ENCODE measurements at places on chromosomes 13 and 19.

- DNase-seq: no peak
Observed at GRCh38 chr19:30011051-30011578, 69.1 kb downstream of the URI1 start.

- no peak for DNase-seq
Observed at GRCh38 chr19:28349604-28350003, 863.3 kb downstream of the UQCRFS1 start.

DNA sequence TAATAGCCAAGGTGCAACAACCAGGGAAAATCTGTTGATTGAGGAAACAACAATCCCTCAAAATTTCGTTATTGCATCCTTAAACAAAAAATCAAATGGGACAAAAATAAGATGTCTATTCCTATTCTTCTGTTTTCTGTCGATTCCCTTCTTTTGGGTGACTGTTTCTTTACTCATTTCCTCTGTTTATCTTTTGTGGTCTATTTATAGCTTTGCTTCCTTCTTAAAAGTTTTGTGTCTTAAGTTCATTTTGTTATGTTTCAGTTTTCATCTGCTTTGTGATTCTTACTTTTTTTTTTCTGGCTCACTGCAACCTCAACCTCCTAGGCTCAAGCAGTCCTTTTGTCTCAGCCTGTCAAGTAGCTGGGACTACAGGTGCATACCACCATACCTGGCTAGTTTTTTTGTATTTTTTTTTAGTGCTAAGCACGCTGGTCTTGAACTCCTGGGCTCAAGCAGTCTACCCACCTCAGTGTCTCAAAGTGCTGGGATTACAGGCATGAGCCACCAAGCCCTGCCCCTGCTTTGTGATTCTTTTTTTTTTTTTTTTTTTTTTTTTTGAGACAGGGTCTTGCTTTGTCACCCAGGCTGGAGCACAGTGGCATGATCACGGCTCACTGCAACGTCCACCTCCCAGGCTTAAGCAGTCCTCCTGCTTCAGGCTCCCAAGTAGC, 10.4 kb downstream of the ZNF146 start:
- DNase-seq: no peak

GRCh38 chr19:17236811-17237543, 8.7 kb downstream of the NR2F6 start:
- no peak for DNase-seq

DNA sequence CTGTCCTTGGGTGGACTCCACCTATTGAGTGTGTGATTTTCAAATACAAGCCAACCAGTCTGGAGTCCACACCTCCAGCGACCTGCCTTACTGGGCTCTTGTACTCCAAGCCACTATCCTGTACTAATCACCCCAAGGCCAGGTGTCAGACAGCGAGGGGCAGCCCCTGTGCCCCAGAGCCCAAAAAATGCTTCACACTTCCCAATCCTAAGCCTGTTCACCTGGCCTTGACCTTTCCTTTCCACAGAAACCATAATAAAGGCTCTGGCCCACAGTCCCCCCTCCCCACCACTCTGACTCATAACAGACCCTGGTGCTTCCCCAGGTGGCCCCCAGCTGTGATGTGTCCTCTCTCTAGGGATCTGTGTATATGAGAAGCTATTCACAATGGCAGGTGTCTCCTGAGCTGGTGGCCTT, 3.9 kb downstream of the CD209 start:
- DNase-seq: no peak

DNA sequence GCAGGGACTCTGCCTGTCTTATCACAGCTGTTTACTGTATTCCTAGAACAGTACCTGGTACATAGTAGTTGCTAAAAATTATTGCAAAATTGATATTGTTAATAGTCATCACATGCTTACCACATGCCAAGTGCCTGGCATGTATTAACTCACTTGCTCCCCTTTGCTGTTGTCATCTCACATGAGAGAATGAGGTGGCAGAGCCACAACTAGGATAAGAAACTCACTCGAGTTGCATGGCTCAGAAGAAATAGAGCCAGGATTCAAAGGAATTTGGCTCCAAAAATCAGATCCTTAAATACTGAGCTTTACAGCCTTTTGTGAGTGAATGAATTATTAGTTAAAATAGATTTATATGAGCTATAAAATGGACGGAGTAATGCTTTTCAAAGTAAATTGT, 42.6 kb downstream of the B3GLCT start:
- no peak for DNase-seq

DNA sequence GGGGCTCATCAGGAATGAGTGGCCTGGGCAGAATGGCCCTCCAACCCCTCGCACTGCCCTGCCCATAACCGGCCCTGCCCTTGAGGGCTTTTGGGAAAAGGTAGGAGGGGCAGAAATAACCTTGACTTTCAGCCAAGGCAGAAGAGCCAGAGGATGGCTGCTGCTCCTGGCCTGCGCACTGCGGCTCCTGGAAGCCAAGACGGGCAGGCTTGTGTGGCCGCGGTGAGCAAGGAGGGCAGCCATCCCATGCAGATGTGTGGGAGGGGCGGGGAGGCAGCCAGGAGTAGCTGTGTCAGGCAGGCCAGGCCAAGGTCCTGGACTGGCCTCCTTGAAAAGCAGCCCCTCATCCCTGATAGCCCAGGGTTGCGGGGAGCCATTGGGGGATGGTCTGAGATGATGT, 57.6 kb upstream of the URI1 start:
- no peak for DNase-seq

- no peak for DNase-seq
Observed at GRCh38 chr19:53951436-53951835, 11.3 kb upstream of the CACNG8 start.

GRCh38 chr19:35508129-35508528, 5.3 kb downstream of the DMKN start:
- DNase-seq: no peak

GRCh38 chr13:43495732-43496131, 291.0 kb downstream of the ENOX1 start:
- no peak for DNase-seq

- no peak for DNase-seq
Observed at GRCh38 chr13:112755331-112755730, 65.5 kb downstream of the ATP11A start.

DNA sequence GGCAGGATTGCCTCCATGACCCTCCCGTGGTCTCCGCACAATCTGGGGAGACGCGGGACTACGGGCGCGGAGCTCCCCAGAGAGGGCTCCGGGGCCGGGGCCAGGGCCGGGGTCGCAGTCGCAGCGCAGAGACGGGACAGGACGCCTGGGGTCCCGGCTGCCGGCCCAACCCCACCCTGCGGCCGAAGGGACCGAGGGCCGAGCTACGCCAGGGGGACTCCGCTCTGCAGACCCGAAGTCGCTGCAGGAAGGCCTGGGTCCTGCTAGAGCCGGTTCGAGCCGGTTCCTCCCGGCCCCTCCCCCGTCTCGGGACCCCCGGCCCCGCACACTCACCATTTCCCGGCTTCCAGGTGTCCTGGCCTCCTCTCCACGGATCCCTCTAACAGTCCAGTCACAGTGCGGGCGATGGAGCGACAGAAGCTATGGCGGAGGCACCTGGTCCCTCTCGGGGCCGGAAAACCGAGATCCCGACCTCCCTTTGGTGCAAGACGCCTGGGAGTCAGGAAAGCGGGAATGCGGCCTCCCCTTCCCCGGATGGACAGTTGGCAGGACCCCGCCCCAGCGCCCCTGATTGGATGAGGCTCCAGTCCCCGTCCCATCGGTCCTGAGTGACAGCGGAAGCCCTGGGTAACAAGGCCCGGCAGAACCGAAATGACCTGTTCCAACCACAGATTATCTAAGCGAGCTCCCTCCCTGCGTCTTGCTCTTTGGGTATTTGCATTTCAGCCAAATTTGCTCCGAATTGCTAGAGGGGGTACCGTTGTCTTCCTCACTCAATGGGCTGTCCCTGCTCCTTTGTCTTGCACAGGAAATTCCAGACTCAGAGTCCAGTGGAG, at the start of gene ZNF625:
Gene ZNF625, minus strand, starts transcription at position 512 of the 836 bp plus-strand sequence. Its CDS starts 176 bp downstream, at position 336.
- no peak for DNase-seq

DNA sequence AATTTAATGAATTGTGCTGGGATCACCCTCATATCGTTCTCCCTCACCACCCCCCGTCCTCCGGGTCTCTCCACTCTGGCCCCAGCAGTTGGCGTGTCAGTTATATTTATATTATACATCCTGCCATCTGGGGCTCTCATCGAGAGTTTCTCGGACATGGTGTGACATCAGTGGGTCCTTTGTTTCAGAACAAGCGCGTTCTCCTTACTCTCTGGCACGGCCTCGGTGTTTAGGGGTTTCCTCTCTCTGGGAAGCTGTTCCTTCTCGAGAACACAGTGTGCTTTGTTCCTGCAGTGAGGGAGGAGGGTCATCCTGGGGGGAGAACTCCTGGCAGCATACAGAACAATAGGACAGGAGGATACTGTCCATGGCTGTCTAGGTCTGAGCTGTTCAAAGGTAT, 9.8 kb upstream of the MCF2L start:
- no peak for DNase-seq

GRCh38 chr13:68168448-68168847, 938.3 kb upstream of the PCDH9 start:
- no peak for DNase-seq

- no peak for DNase-seq
Observed at GRCh38 chr13:106220211-106220610, 315.3 kb downstream of the EFNB2 start.

- DNase-seq: no peak
Observed at GRCh38 chr19:4326215-4326836, 12.3 kb downstream of the STAP2 start.

GRCh38 chr19:55460670-55461258, 678 bp downstream of the ISOC2 start:
- no peak for DNase-seq

DNA sequence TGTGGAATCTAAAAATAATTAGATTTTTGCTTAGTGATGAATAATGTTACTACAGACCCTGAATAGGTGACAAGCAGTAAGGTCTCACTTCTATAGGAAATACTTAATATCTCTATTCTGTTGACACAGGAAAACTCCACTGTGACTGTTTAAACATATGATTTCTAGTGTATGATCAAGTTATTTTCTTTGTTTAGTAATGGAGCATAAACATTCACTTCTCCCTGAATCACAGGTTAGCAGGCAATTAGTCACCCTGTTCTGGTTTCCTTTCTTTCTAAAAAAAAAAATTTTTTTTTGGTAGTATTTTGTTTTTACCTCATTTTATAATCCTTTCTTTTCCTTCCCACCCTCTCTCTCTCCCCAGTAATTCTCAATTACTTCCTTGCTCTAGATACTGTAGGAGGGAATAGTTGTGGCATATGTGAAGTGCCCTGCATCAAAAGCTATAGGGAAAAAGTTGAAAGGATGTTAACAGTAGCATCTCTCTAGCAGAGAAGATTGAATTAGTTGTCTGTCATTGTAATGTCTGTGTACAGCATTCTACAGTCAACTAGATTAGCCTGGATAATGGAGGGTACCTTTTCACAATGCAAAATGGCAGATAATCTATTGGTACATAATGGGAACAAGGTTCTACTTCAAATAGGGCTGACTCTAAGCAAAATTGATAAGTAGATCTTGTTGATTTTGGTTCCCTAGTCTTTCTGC, 3.5 kb downstream of the HS6ST3 start:
- DNase-seq: no peak

GRCh38 chr19:13604902-13605586, 98.8 kb upstream of the CACNA1A start:
- DNase-seq: no peak

GRCh38 chr19:38506723-38507550, 73.4 kb downstream of the RYR1 start:
- peak; percentile 73 for DNase-seq

DNA sequence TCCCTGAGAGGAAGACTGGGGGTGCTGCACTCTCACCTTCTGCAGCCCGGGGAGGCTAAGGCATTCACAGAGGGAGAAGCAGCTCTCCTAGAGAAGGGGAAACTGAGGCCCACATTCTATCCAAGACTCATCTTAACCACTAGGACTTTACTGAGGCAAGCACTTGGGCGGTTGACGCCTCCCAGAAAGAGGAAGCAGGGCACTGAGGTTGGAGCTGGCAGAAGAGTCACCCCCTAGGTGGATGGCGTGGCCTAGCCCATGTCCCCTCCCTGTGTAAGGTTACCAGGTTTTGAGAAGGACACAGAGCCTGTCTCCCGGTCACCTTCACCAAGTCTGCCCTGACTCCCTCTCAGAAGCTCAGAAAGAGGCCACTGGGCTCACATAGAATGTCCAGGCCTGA, 2.7 kb downstream of the S1PR2 start:
- DNase-seq: no peak

DNA sequence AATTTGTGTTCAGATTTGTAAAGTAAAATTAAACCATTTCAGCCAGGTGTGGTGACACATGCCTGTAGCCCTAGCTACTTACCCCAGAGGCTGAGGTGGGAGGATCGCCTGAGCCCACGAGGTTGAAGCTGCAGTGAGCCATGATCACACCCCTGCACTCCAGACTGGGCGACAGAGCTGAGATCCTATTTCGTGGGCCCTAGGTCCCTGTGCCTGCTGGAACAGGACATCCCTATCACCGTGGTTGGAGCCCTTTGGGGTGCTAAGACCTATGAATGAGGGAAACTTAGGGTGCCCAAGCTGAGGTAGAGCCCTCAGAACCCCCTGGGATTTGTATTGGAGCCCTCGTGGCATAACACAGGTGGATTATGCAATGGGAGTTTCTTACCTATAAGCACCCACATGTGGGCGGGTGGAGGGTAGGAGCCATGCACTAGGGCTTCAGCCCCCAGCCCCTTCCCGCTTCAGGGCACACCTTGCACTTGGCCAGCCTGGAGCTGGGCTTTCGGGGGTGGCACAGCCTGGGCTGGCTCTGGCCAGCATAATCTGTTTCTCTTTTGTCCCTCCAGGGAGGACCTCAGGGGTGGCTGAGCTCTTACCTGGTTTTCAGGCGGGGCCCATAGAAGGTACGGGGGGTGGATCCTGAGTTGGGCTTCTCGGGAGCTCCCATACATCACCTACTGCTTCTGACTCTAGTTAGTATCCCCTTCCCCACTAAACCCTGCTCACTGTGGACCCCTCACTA, 7.2 kb upstream of the USF2 start:
- no peak for DNase-seq

GRCh38 chr13:45242070-45242469, 41.2 kb upstream of the KCTD4 start:
- DNase-seq: no peak

GRCh38 chr19:46471116-46471733, at the start of gene PNMA8A:
Gene PNMA8A (minus strand): TSS chr19:46471563. CDS start chr19:46471035, 528 bp downstream.
- no peak for DNase-seq

- DNase-seq: no peak
Observed at GRCh38 chr19:33872445-33873320, 76.0 kb downstream of the KCTD15 start.

DNA sequence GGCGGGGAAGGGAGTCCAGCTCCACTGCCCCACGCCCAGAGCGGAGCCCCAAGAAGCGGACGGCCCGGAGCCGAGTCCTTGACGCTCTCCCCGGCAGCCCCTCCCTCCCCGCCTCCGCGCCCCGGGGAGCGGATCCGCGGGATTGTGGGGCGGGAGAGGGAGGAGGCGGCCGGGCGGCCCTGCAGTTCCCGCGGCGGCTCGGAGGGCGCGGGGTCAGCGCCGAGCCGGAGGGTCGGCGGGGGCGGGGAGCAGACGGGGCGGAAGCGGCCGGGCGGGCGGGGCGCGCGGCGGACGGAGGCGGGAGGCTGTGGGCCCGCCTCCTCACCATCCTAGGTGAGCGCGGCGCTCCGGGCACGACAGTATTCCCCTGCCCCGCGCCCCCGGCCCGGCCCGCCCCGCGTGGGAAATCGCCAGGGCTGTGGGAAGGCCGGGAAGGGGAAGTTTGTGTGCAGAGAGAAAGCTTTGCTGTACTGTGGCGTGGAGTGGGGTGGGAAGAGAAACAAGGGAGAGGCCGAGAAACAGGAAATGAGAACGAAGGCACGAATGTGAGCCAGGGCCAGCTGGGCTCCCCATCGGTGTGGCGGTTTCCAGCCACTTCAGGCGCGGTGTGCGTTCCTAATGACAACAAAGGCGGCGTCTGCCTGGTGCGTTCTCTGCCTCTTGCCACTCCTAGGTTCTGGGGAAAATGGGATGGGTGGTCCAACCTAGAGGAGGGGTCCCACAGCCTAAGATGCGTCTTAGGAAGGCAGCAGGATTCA, 1.3 kb upstream of the KLF12 start:
- peak; percentile 21 for DNase-seq

Data from stimulated activated CD8-positive, alpha-beta memory T cell treated with anti-CD3 and anti-CD28 coated beads, Interleukin-4, amount 100 ng/mL, for 1 hour (primary cell).